ENCODE measurements at places on chromosomes 3 and 15.

DNA sequence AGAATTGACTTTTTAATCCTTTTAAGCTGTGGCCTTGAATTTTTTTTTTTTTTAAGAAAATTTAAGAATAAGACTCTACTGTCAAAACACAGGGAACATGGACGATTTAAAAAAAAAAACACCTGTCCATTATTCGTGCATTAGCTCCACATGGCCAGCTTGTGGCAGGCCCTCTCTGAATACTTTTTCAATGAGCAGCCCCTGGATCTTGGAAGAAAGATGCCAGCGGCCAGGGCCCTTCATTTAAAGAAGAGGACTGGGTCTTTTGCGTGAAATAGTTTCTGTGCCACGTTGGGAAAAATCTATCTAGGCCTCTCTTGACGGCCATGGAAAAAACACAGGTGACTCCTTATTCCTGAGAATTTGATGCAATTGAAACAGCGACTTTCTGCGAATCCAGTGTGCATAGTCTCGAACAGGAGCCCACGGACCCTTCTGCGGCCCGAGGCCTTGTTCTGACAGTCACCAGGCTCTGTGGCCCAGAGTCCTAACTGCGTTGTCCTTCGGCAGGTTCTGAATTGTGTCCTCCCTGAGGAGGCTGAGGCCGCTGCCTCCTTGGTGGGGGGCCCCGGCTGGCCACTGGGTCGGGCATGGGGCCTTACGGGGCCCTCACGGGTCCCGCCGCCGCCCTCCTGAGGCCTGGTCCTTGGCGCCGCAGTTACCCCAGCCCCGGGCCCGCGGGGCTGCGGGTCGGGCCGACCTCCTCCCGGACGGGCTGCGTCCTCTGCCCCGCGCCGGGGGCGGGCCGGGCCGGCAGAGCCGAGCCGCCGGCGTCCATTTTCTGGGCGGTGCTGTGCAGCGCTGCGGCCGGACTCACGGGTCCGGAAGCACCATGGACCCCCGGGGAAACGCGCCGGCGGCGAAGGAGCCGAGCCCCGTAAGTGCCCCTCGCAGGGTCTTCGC lies 33.5 kb downstream of the ZBTB38 start:
- DNase-seq, result peak; percentile 72

GRCh38 chr15:58562135-58562534 lies 130.3 kb downstream of the LIPC start:
- no peak for DNase-seq

DNA sequence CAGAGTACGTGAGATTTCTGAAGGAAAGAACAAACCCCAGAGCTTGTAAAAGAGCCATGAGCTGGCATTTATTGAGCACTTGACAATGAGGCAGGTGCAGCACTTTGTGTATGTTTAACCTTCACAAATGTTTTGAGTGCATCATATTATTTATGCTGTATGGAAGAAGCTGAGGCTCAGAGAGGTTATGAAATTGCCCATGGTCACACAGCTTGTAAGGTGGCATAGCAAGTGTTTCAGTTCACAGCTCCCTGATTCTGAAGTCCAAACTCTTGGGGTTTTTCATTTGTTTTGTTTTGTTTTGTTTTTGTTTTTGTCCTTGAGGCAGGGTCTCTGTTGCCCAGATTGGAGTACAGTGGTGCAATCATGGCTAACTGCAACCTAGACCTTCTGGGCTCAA lies 25.1 kb upstream of the ADAMTS7 start:
- no peak for DNase-seq

DNA sequence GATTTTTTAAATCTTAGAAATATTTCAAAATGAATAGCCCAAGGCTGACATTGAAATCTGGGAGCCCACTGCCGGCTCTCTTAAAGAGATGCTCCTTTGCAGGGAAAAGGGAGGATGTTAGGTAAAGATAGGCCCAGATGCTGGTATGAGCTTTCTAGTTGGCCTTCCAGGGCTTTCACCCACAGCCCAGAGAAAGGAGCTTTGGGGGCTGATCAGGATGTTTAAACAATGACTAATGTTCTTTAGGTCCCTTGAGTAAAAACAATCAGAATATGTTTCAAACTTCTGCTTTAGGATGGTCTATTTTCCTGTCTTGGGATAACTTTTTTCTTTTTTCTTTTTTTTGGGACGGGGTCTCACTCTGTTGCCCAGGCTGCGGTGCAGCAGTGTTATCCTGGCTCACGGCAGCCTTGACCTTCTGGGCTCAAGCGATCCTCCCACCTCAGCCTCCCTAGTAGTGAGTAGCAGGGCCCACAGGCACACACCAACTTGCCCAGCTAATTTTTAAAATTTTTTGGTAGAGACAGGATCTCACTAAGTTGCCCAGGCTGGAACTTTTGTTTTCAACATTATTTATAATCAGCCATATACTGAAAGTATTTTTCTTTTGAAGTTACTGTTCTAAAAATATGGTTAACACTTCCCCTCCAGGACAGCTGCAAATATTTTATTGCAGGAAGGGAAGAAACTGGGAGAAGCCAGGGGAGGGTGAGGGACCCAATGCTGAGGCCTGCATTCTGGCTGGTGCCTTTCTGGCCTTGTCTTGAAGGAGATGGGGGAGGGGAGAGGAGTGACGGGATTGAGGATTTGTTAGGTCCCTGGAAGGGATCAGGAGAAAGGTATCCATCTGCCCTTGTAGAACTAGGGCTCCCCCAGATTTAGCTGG lies 70.1 kb downstream of the TRAK1 start:
- DNase-seq, result no peak

- DNase-seq, result no peak
Observed at GRCh38 chr3:140178482-140178881, 243.5 kb downstream of the CLSTN2 start.

- no peak for DNase-seq
Observed at GRCh38 chr3:69842789-69843188, 103.5 kb downstream of the MITF start.

DNA sequence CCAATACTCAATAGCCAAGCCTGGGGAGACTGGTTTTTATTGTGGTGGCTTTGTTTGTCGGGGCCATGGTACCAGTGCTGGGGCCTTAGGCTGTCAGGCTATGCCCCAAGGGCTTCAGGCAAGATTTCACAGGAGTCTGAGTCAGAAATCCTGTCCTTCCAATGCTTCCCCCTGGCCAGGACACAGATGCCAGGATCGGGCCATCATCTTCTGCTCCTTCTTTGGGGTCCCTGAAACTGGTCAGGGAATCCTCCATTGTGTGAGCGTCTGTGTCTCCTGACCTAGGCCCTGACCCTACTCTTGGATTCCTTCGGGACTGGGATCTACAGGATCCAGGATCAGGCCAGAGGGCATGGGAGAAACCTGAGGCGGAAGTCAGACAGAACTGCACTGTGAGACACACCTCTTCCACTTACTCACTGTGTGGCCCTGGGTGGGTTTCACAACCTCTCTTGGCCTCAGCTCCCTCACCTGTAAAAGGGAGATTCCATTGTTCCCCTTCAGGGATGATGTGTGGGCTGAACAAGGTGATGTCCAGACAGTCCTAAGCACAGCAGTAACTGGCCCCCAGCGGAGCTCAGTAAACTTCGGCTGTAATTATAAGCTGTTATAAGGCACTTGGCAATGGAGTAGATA lies 292.7 kb downstream of the UACA start:
- no peak for DNase-seq

Measured in memory B cell (primary cell).